Hematopoietic multipotent progenitor cell treated with erythropoietin and hydrocortisone succinate and interleukin-3 and kit ligand, for 8 days (in vitro differentiated cells): ENCODE measurements at places on chromosomes 2 and 18.
A peak's percentile ranks its signal among the peaks of the same experiment; 100 is the strongest.

GRCh38 chr2:114800371-114800770 is 357.9 kb downstream of the DPP10 start:
- DNase-seq, result no peak

DNA sequence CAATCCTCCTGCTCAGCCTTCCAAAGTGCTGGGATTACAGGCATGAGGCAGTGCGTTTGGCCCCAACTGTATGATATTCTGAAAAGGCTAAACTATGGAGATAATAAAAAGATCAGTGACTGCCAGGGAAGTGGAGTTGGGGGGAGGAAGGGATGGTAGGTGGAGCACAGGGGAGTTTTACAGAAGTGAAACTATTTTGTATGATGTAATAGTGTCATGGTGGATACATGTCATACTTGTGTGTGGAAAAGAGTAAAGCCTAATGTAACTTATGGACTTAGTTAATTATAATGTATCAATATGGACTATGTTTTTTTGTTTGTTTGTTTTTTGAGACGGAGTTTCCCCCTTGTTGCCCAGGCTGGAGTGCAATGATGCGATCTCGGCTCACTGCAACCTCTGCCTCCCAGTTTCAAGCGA is 2.9 kb upstream of the GGCX start:
- DNase-seq, result no peak

- DNase-seq, result no peak
These were observed 222.6 kb upstream of the CHAC2 start for GRCh38 chr2:53544871-53545558.

DNA sequence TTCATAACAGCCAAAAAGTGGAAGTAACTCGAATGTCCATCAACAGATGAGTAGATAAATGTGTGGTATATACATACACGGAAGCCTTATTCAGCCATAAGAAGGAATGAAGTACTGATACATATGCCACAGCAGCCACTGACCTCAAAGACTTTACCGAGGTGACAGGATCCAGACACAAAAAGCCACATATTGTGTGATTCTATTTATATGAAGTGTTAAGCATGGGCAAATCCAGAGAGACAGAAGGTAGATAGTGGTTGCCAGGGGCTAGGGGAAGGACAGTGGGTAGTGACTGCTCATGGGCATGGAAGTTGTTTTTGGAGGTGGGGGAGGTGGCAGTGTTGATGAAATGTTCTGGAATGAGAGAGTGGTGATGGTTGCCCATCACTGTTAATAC is 33.9 kb downstream of the ZAP70 start:
- no peak for DNase-seq

- DNase-seq, result no peak
These were observed 291.7 kb upstream of the KYNU start for GRCh38 chr2:142585785-142586184.

GRCh38 chr2:113216321-113216720 is 42.5 kb downstream of the PSD4 start:
- no peak for DNase-seq

DNA sequence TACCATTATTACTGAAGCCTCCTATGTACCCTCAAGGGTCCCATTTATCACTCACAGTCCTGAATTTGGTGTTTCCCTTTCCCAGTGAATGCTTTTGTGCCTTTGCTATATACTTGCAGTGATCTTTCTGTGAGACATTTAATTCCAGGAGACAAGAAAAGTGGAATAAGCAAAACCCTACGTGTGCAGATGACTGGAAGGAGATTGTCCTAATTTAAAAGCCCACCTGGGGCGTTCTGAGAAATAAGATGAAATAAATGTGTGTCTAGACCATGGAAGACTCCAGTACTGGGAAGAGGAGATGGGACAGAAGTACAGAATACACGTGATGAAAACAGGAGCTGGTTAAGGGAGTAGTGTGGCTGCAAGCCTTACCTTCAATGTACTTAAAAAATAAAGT is 19.3 kb downstream of the TYMS start:
- DNase-seq, result no peak

GRCh38 chr2:231515603-231516002 is 14.6 kb downstream of the NMUR1 start:
- DNase-seq, result peak; percentile 35

GRCh38 chr2:205782941-205783340 is 100.6 kb downstream of the NRP2 start:
- DNase-seq, result peak; percentile 81

GRCh38 chr2:144357623-144358373 is 162.1 kb downstream of the ZEB2 start:
- no peak for DNase-seq

DNA sequence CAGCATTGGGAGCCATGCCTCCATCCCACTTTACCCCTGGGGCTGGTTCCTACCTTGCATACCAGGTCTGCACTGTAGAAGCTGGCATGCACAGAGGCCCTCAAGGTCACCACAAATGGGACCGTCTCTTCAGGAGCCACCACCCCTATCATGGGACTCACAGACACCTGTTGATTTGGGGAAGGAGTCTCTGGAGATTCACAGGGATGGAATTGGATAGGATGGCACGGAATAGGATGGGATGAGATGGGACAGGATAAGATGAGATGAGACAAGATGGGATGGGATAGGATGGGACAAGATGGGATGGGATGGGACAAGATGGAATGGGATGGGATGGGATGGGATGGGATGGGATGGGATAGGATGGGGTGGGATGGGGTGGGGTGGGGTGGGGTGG is 16.1 kb upstream of the CRYBA2 start:
- DNase-seq, result no peak

GRCh38 chr2:201018636-201019035 is 52.8 kb downstream of the HYCC2 start:
- no peak for DNase-seq

DNA sequence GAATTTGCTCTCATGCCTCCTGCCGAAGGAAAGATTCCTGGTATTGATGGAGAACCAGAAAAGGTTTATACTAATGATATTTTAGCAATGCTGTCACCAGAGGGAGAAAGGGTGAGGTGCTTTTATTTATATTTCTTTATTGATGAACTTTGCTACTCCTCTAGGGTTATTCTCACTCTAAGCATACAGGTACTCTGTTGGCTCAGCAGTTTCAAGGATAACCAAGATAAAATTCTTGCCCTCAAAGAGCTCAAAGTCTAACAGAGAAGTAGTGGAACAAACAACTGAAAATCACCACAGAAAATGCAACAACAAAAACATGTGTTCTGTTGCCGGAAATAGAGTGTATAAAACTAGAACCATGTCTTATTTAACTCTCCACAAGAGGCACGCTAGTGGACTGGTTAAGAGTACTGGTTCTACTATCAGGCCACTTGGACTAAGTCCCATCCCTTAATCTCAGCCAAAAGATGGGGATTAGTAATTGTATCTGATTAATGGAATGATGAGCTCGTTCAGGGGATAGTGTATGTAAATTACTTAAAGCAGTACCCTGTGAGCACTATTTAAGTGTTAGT is 103.6 kb downstream of the DNAH6 start:
- no peak for DNase-seq

DNA sequence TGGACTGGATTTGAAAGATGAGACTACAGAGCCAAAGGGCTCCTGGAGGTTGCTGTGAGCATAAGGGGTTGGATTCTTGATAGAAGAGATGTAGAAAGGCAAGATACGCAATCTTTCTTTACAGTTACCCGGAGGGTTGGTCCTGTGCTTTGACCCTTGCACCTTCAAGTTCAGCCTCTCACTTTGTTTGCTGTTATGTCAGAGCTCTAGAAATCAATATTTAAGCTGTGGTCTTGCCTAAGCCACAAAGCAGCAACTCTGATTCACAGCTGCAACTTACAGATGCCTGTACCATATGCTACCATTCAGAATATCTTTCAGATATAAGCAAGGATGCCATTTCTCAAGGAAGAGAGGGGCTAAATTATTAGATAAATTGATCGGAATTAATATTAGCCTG is 943.1 kb upstream of the LRRTM1 start:
- DNase-seq, result no peak
